ENCODE measurements at places on chromosomes 6 and 20.

GRCh38 chr6:56556751-56557540 is 85.7 kb downstream of the DST start:
- DNase-seq = no peak

GRCh38 chr6:14068133-14068532 is 49.4 kb upstream of the CD83 start:
- DNase-seq = peak; percentile 80

- DNase-seq = no peak
These were observed 50.2 kb upstream of the CAP2 start for GRCh38 chr6:17343215-17343614.

GRCh38 chr6:81985191-81985590 is 232.7 kb upstream of the TENT5A start:
- no peak for DNase-seq

DNA sequence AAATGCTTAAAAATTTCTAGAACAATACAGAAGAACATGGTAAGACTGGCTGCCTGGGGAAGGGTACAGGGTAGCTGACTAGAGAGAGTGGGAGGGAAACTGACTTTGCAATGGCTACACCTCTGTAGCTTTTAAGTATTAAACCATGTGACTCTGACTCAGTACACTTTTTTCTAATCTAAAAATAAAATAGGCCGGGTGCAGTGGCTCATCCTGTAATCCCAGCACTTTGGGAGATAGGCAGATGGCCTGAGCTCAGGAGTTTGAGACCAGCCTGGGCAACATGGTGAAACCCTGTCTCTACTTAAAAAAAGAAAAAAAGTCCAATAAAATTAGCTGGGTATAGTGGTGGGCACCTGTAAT is 18.5 kb downstream of the ATP9A start:
- DNase-seq = no peak

DNA sequence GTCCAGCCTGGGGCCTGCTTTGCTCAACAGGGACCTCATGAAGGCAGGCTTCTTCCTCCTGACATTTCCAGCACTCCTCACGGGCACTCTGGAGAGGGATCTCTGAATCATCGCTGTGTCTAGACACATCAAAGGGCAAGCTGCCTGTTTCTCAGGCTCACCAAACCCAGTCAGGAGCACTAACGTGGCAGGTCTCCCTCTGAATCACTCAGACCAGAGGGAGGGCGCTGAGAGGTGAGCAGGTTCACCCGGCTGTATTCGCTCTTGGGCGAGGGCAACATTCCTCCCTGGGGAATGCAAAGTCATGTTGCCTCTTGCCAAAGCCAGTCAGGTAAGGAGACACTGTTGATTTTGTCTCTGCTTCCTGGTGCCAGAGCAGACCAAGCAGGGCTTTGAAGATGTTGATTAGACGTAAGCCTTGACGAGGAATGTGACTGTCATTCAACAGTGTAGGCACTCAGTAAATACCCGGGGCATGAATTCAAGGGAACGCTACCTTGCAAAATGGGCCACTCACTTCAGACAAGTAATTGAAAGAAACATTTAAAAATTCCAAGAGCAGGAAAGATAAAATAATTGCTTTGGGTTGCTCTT is 50.1 kb downstream of the CYP24A1 start:
- DNase-seq = no peak

- no peak for DNase-seq
These were observed 15.6 kb upstream of the GCNT2 start for GRCh38 chr6:10505529-10505928.

DNA sequence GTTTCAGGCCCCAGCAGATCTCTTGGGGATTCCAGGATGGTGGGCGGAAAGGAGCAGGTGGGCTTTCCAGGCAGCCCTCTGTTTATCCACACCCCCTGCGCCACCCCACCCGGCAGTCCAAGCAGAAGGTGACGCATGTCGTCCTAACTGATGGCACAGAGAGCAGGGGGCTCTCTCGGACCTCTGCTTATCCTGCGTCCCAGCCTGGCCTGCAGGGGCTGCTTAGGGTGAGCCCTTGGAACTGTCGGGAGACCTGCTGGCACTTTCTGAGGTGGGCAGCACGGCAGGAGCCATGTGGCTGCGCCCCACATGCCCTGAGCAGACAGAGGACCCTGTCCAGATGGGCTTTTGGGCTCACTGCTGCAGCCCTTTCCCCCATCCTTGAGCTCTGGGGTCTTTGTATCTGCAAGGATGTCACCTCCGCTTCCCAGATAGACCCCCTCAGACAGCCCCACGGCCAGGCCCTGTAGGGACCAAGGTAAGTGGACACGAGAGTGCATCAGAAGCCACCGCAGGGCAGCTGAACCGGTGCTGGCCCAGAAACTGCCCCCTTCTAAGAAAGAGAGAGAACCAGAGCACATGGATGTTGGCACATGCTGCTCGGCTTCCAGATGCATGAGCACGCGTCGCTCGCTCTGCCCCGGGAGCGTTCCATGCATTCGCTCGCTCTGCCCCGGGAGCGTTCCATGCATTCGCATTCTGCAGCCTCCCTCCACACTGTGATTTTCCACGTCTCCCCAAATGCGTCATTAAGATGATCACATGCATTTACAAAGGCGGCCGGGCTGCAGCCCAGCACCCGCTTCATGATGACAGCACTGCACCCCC is 246.7 kb downstream of the TAF4 start:
- DNase-seq = no peak

GRCh38 chr20:4779616-4780015 is 57.9 kb downstream of the PRND start:
- no peak for DNase-seq

DNA sequence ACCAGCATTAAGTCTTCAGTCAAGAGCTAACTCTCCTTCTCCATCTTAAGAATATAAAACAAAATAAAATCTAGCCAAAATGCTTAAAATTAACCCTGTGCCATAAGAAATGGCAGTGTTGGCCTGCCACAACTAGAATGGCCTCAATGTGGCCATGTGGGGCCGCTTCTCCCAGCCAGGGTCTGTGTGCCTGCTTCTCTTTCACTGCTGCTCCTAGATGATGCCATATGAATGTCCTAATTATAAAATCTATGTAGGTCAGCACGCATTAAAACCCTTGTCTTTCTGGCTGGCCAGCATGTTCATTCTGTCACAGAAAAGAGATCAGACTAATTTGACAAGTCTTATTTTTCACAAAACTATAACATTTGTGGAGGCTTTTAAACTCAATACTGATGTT is 102.6 kb downstream of the C6orf118 start:
- DNase-seq = no peak

GRCh38 chr6:121522265-121522664 is 86.8 kb downstream of the GJA1 start:
- peak; percentile 86 for DNase-seq

- DNase-seq = no peak
These were observed 8.5 kb upstream of the SDCBP2 start for GRCh38 chr20:1337441-1337840.

- DNase-seq = no peak
These were observed 41.7 kb upstream of the MPC1 start for GRCh38 chr6:166424431-166424830.

DNA sequence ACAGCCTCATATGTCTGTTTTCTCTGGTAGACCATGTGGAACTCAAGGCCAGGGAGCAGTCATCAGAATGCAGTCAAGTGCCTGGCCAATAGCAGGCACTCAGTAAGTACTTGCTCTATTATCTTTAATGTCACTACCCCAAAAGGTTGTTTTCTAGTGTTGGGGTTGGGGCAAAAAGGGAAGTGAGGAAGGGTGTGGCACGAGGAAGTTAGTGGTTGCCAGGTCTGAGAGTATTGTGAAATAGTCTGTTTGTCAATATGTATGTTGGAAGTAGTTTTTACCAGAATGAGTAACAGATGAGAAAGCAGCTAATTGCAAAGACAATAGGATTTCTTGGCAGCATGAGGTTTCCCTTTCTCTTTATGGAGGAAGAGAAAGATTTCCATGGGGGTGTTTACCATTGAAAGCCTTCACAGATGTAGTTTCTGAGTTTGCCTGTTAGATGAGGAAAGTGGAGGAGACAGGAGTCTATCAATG is 59.5 kb upstream of the ARMH2 start:
- no peak for DNase-seq
